ENCODE measurements at places on chromosomes 16 and 17.

GRCh38 chr16:57884655-57885133 is 82.4 kb upstream of the KIFC3 start:
- no peak for DNase-seq

DNA sequence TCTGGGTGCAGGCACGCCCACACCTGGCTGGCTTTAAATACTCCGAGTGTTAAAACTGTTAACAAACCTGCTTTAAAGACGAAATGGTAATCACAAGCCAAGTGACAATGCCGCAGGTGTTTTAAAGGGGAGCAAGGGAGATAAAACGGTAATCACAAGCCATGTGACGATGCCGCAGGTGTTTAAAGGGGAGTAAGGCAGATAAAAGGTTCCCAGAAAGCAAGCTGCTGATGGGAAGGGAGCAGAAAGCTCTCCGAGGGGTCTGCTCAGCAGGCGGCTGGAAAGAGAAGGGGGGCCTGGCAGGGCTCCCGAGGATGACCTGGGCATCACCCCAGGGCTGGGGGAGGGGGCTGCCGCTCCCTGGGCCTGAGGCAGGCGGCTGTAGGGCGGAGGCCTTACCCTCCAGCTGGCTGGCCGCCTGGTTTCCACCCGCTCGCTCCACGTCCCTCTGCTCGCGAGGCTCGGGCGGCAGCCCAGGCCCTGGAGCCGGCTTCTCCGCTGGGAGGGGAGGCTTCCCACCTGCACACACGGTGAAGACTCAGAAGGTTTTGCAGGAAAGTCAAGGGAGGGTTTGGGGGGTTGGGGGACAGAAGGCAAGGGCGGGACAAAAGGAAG is 12.1 kb downstream of the NDUFAF8 start:
- no peak for DNase-seq

DNA sequence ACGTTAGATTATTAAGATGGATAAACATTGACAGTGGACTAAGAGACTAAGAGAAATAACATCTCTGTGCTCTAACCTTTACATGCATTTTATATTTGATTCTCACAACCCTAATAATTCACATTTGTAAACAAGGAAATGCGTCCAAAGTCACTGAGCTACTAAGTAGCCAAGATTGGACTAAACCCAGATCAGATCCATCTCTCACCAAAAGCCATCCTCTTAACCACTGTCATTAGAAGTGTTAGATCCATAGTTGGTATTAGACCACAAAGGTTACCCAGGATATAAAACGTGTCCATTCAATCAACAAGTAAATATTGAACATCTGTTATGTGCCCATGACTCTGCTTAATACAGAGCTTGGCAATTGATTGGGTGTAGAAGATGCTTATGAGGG is 5.2 kb downstream of the HSD17B2 start:
- DNase-seq = no peak

- no peak for DNase-seq
Measured at GRCh38 chr17:62963296-62963695, 2.7 kb upstream of the TANC2 start.

GRCh38 chr17:38554430-38555350 is 51.1 kb downstream of the SRCIN1 start:
- DNase-seq = no peak

DNA sequence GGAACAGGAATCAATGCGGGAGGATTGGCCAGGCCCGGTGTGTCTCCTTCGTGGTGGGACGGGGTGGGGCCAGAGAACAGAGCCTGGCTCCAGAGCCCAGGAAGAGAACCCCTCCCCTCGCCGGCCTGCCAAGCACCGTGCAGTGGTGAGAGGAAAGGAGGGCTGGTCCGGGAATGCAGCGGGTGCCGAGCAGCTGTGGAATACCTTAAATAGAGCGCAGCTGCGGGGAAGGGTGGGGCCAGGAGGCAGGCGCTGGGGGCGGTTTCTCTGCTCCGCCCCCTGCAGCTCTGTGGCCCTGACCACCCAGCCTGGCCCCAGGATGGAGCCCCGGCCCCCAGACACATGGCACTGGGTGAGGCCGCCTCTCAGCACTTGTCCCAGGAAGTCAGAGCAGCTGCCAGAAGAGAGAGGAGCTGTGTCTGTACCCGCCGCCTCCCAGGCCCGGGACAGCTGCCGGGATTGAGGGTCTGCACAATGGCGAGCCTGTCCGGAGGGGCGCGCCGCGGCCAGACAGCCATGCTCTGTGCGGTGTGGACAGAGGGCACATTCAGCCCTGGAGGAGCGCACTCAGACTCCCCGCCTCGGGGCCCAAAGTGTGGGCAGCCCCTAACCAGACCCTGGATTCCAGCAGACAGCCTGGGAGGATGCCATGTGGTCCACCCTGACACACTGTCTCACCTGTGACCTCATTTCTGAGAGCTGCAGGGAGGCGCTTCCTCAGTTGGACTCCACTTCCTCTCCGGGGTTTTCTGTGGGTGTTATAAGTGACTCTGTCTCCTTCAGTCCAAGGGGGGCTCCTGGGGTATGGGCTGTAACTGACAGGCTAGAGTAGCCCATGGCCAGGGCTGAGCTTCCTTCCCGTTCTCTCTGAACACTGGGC is 268.8 kb downstream of the SEC14L1 start:
- DNase-seq = no peak

DNA sequence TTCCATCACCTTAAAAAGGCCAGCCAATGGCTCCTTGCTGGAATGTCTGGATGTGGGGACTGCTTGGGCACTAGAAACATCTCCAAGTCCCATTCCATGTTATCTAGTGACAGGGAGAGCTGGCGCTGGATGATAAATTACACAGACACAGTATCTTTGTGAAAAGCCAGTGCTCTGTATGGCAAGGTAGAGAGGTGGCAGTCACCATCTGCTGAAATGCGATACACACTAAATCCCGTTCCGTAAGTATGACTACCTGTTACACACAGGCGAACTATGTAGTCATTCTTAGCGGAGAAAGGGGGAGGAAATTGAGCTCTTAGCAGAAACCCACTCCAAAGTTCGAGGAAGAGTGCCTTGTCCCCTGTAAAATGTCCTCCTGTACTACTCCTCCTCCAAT is 81.0 kb upstream of the MYOCD start:
- DNase-seq = no peak

GRCh38 chr16:89363621-89364393 is 126.6 kb downstream of the ANKRD11 start:
- DNase-seq = no peak

DNA sequence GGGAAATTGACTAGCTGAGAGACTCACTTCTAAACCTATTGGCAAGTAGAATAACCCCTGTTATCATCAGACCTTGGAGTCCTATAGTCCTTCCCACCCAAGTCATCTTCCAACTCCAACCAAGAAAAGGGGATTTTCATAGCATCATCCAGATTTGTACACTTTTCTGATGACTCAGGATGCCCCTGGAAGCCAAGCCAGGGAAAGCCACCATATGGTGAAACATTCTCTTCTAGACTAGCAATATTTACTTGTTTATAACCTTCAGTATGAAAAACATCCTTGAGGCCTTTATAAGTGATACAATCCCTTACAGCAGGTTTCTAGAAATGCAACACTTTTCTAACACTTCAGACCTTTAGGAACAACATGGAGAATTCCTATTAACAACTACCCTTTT is 618.8 kb upstream of the CDH11 start:
- no peak for DNase-seq

DNA sequence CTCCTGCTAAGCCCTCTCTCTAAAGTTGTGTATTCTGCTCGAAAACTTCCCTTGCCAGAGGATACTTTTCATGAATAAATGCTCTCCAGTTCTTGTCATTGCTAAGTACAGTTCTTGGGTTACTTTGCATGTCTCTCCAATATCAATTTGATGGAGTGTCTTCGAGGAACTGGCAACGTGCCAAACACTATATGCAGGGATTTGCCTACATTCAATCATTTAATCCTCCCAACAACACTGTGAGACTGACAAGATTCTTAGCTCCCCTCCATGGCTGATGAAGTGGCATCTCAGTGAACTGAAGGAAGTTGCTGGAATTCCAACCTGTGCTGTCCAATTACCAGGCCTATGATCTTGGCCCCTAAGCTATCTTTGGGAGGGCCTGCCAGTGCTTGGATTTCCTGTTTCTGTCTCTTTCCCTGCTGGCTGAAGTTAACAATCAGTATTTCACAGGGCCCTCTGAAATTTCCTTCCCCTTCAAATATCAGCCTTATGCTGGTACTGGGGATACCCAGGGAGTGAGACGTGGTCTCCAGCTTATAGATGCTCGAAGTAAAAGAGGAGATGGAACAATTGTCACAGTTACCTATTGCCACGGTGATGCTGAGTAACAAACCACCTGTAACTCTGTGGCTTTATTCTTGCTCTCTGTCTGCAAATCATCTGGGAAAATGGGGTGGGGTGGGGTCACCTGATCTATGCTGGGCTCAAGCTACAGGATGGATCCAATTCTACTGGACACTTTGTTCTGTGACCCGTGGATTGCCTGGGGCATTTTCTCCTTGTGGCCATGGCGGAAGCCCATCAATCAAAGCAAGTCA is 19.4 kb upstream of the CRISPLD2 start:
- DNase-seq = no peak

GRCh38 chr16:58026139-58026704 is 668 bp downstream of the MMP15 start:
- DNase-seq = no peak

GRCh38 chr16:10883004-10883403 is 6.0 kb downstream of the CIITA start:
- no peak for DNase-seq

DNA sequence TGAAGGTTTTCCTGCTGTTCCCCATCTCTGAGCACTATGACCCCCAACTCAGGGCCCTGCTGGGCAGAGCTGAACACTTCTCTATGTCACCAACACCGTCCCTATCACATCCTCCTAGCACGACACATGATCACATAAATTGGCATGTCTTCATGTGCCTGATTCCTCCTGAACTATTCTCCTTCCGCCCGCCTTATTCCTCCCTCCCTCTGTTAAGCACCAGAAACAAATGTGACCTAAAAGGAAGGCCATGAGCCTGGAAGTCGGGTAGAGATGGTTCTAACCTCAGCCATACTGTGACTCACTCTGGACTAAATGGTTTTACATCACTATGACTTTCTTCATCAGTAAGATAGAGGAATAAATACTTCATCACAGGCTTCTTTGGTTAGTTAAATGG is 80.8 kb upstream of the DYNLRB2 start:
- no peak for DNase-seq

GRCh38 chr17:28319598-28319935 is 567 bp downstream of the TMEM97 start:
- no peak for DNase-seq

DNA sequence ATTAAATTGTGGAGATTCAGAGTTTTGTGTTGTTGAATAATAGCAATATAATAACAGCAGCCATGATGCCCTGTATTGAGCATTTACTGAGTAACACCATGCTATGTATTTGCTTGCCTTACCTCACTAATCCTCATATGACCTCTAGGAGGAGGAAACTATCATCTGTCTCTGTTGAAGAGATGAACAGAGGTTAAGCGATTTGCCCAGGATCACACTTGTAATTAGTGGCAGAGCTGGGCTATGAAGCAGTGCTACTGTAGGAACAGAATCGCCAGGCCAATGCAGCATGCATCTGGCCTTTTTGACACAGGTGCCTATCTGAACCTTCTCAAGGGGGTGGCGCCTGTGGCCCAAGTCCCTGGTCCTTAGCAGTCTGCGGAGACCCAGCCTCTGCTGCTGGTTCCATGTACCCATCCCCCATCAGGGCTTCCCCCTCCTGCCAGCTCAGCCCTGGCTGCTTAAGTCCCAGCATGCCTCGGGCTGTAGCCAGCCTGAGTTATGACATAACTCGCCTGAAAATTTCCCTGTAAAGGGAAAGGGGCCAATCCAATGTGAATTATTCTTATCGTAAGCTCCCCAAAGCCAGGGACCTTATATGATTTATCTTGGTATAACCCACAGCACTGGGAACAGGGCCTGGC is 50.4 kb upstream of the HS3ST2 start:
- DNase-seq = no peak

GRCh38 chr17:33105911-33106310 is 114.3 kb downstream of the SPACA3 start:
- no peak for DNase-seq

GRCh38 chr17:65064452-65065019 is 8.0 kb upstream of the GNA13 start:
- no peak for DNase-seq

DNA sequence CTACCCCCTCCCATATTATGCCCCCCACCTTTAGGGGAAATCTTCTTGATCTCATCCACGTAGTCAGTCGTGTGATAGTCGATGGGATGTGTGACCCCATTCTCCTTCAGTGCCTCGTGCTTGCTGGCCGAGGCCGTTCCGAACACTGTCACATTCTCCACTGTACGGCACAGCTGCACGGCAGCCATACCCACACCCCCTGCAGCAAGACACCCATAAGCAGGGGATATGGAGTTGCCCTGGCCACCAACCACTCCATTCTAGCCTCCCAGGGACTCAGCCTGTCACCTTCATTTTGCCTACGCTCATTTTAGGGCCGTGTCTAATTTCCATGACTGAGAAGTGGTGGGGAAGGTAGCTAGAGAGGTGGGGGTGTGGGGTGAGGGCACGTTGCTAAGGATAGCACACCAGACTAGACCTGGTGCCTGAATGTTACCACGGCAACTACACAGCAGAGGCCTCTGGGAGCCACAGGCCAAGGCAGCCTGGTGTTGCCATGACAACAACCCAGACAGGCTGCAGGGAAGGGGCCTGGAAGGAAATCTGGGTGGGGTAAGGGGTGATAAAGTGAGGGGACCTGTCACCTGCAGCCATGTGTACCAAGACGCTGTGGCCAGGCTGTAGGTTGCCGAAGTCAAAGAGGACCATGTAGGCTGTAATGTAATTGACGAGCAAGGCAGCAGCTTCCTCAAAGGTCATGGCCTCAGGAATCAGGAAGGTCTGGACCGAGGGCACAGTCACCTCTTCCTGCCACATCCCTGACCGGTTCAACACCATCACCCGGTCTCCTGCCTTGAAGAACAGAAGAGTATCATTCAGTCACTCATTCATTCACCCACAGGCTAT is 4.0 kb downstream of the VAT1 start:
- DNase-seq = no peak

DNA sequence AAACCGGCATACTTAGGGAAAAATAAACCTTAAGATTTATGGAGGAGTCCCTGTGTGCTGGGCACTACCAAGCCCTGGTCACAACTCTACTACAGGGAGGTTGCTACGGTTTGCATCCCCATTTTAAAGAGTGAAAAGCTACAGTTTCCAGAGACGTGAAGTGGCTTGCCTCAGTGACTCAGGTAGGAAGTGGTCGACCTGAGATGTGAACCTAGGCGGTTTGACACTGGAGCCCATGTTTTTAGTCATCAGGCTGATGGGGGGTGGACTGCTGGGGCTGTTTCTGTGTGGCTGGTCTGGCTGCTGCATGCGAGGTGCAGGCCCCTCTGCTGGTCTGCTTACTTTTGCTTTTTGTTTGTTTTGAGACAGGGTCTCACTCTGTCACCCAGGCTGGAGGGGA is 6.6 kb downstream of the COX6A2 start:
- DNase-seq = no peak

- DNase-seq = no peak
Measured at GRCh38 chr17:61458000-61458399, 5.8 kb downstream of the TBX4 start.
